ENCODE measurements at places on chromosomes 7 and 10.

DNA sequence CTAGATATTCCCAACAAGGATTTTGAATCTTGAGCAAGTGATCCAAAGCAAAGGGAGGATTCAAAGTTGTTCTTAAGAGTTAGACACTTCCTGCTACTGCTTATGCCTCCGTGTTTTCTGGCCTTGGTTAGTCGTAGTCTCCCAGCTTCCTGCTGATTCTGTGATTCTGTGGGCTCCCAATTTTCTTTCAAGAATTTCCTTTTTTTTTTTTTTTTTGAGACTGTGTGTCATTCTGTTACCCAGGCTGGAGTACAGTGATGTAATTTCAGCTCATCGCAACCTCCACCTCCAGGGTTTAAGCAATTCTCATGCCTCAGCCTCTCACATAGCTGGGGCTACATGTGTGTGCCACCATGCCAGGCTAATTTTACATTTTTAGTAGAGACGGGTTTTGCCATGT is 4.4 kb upstream of the ITGB8 start:
- DNase-seq = no peak

GRCh38 chr10:71533936-71534335 is 137.2 kb downstream of the CDH23 start:
- DNase-seq = no peak

DNA sequence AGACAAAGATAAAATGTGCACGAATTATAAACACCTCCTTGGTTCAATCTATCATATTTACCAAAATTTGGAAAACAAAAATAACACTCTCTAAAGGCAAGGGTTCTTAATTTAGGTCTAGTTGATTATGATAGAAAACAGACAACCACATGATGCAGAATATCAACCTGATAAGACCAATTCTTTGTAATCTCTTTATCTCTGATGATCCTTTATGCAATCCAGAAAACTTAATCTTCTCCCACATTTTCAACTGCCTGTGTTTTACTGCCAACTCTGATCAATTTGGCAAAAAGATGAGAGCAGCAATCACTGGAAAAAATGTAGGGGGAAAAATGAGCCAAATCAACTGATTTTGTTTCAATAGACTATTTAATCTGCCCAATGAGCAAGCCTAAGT is 148.5 kb downstream of the LRRN3 start:
- no peak for DNase-seq

DNA sequence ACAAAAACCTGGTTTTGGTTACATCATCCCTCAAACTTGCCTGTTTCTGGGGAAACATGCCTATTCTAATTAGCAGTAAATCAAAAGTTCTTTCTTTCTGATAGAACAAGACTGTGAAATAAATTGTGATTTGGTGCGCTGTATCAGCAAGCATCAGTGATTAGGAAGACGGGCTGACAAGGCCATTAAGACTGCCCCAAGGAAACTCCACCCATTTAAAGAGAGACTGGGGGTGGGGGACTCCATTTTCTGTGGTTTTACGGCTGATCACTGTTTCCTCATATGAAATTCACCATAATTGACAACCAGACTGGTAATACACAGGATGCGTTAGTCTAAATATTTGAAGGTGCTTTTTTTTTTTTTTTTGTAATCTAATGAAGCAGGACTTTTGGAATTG is 68.7 kb downstream of the MBL2 start:
- DNase-seq = no peak

DNA sequence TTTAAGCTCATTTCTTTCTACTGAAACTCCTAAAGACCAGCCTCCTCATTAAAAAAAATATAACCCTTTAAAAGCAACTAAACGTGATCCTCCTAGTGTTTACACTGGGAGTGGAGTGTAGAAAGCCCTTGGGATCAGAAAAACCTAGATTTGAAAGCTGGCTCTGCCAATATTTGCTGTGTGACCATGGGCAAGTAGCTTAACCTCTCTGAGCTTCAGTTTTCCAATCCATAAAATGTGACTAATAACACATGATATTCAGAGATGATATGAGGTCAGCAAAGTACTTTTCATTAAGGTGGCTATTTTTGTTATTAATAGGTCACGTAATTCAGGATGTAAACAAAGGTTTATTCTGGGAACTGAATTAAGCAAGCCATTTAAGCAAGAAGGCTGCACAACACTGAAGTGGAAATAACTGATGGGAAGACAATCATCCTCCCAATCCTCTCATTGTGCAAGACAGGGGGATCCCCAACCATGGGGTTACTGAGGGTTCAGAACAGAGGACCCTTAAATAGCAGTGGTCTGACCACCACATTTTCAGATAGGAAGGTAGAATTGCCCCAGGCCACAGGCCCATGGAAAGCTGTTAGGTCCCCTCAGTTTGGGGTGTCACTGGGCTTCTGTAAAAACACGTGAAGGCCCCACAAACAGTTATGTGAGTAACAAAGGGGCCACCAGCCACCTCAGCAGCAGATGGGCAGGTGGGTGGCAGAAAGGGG is 49.1 kb upstream of the EEPD1 start:
- DNase-seq = no peak

DNA sequence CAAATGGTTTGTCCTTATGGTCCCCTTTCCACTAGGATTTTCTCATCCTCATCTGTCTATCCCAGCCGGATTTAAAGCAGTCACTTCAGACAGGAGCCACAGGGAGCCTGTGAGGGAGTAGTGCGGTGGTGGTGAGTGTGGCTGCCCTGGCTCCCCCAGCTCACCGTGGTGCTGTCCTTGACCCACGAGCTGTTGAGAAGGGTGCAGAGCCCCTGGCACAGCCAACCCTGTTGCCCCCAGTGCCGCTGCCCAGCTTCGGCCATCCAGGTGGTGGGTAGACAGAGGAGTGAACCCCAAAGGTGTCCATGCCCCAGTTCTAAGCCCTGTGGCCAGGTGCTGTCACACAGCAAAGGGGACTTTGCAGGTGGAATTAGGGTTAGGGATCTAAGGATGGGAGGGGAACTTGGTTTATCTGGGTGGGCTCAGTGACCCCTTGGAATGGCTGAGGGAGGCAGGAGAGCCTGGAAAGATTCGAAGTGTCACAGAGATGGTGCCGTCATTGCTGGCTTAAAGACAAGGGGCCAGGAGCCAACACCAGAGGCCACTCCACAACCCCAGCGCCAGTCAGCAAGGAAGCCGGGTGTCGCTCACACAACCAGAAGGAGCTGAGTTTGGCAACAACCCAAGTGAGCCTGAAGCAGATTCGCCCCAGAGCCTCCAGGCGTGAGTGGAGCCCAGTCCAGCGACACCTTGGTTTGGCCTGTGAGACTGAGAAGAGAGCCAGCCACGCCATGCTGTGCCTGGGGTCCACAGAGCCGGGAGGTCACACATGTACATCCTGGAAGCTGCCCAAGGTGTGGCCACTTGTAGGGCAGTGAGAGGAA is 142.4 kb downstream of the ADCY1 start:
- DNase-seq = no peak

- DNase-seq = no peak
Measured at GRCh38 chr10:129851941-129852640, 112.0 kb downstream of the EBF3 start.

GRCh38 chr7:137682596-137682995 is 164.2 kb downstream of the DGKI start:
- DNase-seq = no peak

GRCh38 chr7:68816491-68816890 is 781.8 kb upstream of the AUTS2 start:
- no peak for DNase-seq

GRCh38 chr10:100043796-100044195 is 34.0 kb upstream of the DNMBP start:
- peak; percentile 76 for DNase-seq

DNA sequence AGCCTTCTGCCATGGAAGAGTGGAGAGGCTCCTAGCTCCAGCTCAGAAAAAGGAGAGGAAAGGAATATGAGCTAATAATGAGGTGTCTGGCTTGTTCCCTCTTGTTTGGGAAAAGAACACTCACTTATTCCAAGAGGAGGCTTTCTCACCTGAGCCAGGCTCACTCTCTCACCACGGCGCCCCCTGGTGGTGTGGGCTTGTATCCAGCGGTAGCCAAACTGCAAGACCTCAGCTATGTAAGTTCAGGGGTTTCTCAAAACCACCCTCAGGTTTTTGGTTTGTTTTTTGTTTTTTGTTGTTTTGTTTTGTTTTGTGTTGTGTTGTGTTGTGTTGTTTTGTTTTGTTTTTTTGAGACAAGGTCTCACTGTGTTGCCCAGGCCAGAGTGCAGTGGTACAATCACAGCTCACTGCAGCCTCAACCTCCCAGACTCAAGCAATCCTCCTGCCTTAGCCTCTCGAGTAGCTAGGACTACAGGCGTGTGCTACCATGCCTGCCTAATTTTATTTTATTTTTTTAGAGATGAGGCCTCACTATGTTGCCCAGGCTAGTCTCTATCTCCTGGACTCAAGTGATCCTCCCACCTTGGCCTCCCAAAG is 124.0 kb downstream of the TMEM130 start:
- peak; percentile 80 for DNase-seq

- DNase-seq = no peak
Measured at GRCh38 chr10:76031769-76032699, 600.6 kb downstream of the LRMDA start.

DNA sequence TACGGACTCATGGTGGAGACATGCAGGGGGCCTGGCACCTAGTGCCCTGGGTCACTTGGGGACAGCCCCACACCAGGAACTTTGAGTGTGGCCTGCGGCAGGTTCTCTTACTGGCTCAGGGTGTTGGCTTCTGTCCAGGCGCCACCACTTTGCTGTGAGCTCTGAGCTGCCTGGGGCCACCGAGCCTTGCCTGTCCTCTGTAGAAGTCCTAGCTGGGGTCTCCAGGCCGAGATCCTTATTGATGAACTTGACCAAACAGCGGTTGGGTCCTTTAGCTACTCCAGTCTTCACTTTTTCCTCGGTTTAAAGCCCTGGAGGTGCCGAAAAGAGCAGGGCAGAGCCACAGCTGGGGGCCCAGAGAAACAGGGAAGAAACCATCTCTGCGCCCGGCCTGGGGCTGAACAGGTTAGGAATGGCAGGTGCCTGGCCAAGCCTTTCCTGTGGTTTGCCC is 41.3 kb downstream of the ZNF467 start:
- DNase-seq = no peak
